Hypothalamus (tissue), 51 donors: ENCODE measurements at places on chromosomes 1 and 21.

DNA sequence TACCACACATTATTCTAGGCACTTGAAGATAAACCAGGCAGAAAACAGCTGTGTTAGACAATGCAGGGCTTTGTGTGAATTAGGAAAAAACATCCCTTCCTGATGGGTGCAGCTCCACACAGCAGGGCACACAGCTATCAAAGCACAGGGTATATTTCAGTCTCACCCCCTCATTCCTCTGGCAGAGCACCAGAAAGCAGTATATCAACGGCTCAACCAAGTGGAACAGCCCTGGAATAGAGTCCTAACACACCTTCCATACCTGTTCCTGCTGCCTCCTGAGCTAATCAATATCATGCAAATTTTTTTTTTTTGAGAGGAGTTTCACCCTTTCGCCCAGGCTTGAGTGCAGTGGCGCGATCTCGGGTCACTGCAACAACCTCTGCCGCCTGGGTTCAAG, 32.1 kb downstream of the LYST start:
- DNase-seq, result no peak

DNA sequence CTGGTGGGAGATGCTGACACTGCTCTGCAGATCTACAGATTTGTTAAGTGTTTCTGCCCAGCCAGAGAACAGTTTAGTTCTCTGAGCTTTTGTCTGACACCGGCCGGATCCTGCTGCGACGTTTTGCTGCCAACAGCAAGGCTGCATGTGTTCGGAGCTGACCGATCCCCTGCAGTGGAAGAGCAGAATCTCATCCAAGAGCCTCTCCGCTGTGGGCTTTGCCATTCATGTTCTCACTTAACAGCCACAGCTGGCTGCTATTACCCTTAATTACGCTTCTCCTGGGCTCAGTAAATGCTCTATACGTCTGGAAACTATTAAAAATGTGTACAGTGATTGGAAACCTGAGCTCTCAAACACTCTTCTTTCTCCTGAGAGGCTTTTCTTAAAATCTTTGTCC, 105.3 kb downstream of the BCAR3 start:
- DNase-seq, result no peak

- DNase-seq, result no peak
Observed at GRCh38 chr1:243605604-243606003, 244.4 kb downstream of the AKT3 start.

DNA sequence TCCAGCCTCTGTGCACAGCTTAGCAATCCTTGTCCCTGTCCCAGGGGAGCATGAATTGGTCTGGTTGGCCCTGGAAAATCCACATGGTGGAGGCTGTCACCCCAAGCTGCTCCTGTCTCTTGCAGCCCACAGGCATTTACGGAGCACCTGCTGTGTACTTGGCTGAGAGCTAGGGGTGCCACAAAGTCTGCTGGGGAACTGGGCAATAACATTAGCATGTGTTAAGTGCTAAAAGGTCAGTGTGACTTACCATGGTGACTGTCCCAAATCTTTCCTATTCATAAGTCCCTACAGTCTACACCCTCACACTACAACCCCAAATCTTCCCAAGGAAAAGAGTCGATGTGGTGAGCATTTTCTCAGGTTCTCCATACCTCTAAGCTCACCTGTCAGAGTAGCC, 53.6 kb upstream of the ARTN start:
- DNase-seq, result no peak

- DNase-seq, result no peak
Observed at GRCh38 chr1:71089536-71090270, 8.9 kb upstream of the ZRANB2 start.

- DNase-seq, result no peak
Observed at GRCh38 chr1:87435484-87435883, 106.8 kb downstream of the LMO4 start.

- no peak for DNase-seq
Observed at GRCh38 chr1:168920456-168921094, 185.9 kb upstream of the ATP1B1 start.

- no peak for DNase-seq
Observed at GRCh38 chr1:59165353-59165752, 131.5 kb upstream of the FGGY start.

DNA sequence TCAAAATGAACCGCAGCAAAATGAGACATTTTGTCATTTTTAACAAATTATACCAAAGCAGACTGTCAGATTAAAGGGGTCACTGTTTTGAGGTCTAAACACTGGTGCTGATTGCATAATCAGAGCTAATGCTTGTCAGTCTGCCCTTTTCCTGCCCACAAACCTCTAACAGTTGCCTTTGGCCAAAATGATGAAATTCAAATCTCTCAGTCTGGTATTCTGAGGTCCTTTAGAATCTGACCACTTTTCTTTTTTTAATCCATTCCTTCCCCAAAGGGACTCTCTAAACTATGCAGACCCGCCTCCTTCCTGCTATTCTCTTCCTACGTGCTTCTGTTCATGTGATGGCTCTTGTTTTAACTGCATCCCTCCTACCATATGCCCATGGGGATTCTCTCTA, 145.2 kb upstream of the SPATA6 start:
- DNase-seq, result no peak

- no peak for DNase-seq
Observed at GRCh38 chr1:169309178-169310166, 58.1 kb downstream of the NME7 start.

DNA sequence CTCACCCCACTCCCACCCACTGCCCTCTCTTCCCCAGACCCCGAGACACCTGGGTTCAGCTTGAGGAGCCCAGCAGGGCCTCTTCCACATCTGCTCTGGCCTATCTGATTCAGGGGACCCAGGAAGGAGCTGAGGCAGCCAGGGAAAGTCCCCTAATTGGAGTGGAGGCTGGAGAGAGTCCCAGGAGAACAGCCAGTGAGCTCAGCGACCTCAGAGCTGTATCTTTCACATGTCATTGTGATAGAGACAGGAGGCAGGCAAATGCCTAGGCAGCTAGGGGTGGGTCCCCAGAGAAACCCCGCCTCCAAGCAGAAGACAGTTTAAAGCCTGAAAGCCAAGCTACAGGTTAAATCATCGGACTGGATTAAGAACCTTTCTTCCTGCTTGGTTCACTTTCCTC, 122.7 kb downstream of the MATN1 start:
- no peak for DNase-seq

- DNase-seq, result no peak
Observed at GRCh38 chr1:175390081-175390481, 197.5 kb upstream of the KIAA0040 start.
